BE2C (cell line): ENCODE measurements at places on chromosomes 4 and X.
A peak's percentile ranks its signal among the peaks of the same experiment; 100 is the strongest.

DNA sequence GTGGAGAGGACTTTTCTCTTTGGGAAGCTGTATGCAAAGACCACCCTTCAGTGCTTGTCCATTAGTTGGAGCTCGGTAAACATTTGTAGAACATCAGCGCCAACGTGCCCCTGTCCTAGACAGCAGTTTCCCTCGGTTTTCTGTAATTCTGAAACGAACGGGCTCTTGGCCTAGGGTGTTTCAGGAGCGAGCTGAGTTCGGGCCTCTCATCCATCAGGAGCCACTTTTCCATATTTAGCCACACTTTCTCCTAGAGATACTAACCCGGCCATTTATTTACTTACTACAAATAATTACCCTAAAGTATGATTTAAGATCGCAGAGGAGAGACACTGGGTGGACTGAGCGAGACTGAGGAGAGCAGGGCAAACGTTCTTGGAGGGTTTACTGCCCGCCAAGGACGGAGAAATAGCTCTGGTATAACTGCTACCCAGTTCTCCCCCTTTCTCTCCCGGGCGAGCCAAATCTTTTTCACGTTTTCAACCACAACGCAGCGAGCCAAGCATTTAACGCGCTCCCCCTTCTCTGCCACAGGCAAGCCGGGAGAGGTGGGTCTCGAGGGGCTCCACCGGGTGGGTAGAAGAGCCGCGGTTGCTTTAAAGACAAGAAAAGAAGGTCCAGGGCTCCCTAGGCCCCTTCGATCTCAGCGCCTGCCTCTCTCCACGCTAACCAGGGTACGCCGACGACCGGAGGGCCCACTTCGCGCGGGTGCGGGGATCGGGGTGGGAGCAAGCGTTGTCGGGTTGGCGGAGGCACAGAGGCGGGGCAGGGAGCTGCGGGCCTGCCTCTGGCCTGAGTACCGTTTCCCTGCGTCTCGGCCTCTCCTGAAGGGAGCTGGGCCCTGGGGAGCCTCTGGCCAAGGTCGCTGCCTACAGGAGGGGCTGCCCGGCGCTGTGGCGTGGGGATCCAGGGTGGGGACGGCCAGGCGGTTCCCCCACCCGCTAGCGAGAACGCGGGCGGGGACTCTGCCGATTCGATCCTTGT is 10.8 kb upstream of the PITX2 start:
- no peak for DNase-seq

DNA sequence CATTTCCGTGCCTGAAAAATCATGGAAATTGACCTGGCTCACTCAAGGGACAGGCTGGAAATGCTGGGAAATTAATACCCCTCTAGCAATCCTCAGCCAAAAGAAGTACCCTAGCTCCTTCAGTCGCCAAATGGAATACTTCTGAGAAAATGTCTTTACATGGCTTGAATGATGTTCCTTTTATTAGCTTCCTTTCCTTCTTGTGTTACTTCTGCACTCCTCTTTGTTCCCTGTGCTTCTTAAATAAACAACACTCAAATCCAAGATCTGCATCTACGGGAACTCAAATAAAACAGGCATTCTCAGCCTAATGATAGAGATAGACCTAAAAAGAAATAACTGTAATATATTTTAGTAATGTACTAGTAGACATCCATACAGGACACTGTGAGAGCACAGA is 36.1 kb downstream of the SPARCL1 start:
- no peak for DNase-seq

DNA sequence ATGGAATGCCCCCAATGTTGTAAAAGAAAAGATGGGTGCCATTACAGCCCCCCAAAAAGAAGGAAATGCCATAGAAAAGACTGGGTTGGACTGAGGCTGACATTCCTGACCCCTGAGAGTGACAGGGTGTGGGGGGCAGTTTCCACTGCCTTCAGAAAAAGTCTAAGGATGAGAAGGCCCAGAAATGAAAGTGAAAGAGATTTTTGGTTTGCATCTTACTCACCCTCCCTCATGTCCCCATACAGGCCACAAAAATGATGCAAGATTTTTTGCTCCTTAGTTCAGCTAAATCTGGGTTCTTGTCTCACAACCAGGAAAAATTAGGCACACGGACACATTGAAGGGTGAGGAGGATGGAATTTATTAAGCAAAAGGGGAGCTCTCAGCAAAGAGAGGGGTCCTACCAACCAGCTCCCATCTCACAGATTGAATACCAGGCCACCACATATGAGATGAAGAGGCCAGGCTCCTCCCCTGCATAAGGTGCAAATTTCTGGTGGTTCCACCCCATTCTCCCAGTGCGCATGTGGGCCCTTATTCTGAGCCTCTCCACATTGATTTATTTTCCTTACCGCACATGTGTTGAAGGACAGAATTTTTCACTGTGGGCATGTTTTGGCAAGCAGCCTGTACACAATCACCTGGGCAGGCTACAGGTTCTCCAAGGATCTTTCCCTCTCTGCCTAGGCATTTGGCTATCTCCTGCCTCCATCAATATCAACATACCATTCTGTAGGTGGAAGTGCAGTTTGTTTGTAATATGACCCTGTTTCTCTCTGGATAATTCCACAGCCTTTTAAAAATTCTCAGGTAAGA is 18.8 kb downstream of the PPP4R3C start:
- no peak for DNase-seq

GRCh38 chr4:168631241-168632162 is 134.7 kb downstream of the PALLD start:
- DNase-seq = peak; percentile 81

- DNase-seq = no peak
Measured at GRCh38 chrX:50103176-50103575, 97.6 kb downstream of the AKAP4 start.
